ENCODE measurements at places on chromosomes 12 and 14.

GRCh38 chr12:49801141-49802063 lies 26.8 kb downstream of the NCKAP5L start:
- no peak for DNase-seq

DNA sequence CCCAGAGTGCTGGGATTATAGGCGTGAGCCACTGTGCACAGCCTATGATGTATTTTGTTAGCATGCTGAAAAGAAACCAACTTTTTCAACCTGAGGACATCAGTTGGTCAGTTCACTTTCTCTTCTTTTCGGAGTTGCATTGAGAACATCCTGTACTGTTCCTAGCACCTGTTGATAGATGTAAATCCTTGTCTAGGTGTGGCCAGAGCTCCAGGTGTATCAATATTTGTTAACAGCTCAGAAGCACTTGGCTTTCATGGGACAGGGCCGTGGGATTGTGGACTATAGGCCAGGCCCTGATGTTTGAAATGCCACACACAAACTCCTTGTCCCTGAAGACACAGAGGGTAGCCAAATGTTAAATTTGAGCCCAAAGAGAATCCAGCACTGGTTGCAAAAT lies 14.9 kb downstream of the HCAR2 start:
- DNase-seq = no peak

DNA sequence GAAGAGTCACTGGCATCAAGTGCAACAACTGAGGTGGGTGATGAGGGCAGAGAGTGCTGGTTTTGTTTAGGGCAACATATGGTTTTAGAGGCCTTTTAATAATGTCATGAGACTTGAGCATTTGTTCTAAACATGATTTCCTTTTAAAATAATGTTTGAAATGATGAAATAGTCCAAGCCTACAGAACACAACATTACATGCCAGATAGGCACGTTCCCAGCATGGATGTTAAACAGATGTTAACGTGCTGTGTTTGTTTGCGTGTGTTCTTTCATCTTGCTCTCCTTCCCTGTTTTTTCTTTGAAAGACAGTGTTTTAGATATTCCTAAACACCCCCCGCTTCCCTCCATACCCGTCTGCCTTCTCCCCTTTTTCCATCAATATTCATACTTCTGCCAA lies 82.3 kb downstream of the RGS6 start:
- DNase-seq = no peak

- no peak for DNase-seq
Observed at GRCh38 chr12:70227911-70228310, 15.3 kb upstream of the CNOT2 start.

GRCh38 chr14:32693114-32693513 lies 245.6 kb upstream of the NPAS3 start:
- no peak for DNase-seq

All from stimulated activated CD4-positive, alpha-beta T cell treated with anti-CD3 and anti-CD28 coated beads, TNF-alpha, amount 100 ng/mL, for 1 hour (primary cell).